Suppressor macrophage treated with lipopolysaccharide for 1 hour (primary cell): ENCODE measurements at places on chromosomes 16 and 17.

GRCh38 chr17:8949061-8949661 lies 16.3 kb downstream of the PIK3R5 start:
- no peak for DNase-seq

DNA sequence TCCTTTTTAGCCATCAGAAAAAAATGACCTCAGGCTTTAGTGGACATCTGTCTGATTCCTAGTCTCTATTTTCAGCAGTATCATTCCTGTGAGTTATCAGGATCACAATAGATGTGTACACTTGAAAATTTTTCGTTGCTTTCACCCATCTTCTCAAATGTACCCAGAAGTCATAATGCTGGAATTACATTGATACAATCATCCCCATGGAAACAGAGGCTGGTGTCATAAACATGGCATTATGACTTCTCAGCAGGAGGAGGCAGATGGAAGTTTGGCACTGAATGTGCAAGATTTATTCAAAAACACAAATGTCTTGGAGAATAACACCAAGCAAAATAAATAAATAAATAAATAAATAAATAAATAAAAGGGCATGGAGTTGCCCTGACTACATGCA lies 292.5 kb downstream of the PHKB start:
- no peak for DNase-seq

GRCh38 chr16:57060323-57061083 lies 31.9 kb upstream of the CPNE2 start:
- no peak for DNase-seq

DNA sequence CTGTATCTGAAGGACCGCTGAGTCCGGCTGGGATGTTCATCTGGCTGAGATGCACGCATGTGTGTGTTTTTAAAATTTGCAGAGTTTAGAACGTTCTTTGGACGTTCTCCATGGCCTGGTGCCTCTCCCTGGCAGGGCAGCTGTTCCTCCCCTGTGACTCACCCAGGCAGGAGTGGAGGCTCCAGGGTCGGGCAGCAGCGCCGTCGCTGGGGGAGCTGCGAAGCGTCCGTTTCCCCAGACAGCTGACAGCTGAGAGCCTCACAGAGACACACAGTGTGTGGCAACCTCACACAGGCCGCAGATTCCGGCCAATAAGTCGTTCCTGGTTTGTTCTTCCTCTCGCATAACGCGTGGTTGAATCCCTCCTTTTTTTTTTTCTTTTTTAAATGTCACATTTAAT lies 80.6 kb downstream of the OR1D5 start:
- no peak for DNase-seq

- DNase-seq = no peak
These were observed 4.1 kb downstream of the CALCOCO2 start for GRCh38 chr17:48834973-48835372.

- no peak for DNase-seq
These were observed 2.1 kb upstream of the NRN1L start for GRCh38 chr16:67882374-67883145.

- DNase-seq = no peak
These were observed 12.5 kb downstream of the ZSCAN32 start for GRCh38 chr16:3388325-3388724.

DNA sequence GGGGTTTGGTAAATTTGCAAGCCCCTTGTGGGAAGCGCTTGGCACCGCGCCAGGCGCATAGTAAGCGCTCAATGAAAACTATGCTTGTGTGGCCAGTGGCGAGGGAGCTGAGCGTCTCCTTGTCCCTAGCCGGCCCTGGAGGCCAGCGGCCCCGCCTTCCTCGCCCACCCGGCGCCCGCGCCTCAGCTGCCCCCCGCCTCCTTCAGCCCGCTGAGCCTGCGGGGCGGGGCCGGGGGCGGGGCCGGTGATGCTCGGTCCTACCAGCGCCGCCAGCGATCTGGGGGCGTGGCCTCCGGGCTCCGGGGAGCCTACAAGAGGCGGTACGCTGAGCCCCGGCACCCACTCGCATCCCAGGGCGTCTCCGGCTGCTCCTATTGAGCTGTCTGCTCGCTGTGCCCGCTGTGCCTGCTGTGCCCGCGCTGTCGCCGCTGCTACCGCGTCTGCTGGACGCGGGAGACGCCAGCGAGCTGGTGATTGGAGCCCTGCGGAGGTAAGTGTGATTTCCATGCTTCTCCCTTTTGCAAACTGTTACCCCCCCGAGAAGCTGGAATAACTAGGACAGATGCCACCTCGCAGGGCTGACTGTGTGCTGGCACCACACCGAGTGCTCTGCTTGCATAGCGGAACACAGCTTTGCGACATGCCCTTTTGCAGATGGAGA lies at the start of gene CRISPLD2:
Gene CRISPLD2, plus strand, starts transcription at position 342 of the 661 bp plus-strand sequence. CDS start 18,511 bp downstream, outside the sequence.
- DNase-seq = peak; percentile 94

GRCh38 chr17:78400581-78401240 lies 22.3 kb downstream of the PGS1 start:
- no peak for DNase-seq

- no peak for DNase-seq
These were observed 4.8 kb downstream of the GFAP start for GRCh38 chr17:44910231-44911106.

GRCh38 chr16:76207270-76207669 lies 69.9 kb upstream of the CNTNAP4 start:
- DNase-seq = no peak

GRCh38 chr17:66981983-66982508 lies 17.5 kb downstream of the CACNG4 start:
- no peak for DNase-seq

- no peak for DNase-seq
These were observed 70.0 kb downstream of the MSI2 start for GRCh38 chr17:57326336-57326735.

DNA sequence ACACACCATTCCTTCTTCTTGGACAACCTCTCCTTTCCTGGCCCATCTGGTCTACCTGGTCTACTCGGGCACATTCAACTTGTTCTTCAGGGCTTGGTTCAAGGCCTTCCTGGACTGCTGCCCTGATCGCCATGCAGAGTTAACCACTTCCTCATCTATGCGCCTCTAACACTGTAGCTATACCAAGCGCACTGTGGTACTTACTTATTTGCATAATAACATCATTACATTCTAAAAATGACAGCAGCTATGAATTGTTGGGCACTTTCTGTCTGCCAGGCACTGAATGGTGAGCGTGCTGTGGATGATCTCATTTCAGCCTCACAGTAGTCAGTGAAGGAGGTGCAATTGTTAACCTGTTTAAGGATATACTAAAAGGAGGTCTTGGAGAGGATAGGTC lies 66.9 kb upstream of the SDK2 start:
- peak; percentile 23 for DNase-seq

DNA sequence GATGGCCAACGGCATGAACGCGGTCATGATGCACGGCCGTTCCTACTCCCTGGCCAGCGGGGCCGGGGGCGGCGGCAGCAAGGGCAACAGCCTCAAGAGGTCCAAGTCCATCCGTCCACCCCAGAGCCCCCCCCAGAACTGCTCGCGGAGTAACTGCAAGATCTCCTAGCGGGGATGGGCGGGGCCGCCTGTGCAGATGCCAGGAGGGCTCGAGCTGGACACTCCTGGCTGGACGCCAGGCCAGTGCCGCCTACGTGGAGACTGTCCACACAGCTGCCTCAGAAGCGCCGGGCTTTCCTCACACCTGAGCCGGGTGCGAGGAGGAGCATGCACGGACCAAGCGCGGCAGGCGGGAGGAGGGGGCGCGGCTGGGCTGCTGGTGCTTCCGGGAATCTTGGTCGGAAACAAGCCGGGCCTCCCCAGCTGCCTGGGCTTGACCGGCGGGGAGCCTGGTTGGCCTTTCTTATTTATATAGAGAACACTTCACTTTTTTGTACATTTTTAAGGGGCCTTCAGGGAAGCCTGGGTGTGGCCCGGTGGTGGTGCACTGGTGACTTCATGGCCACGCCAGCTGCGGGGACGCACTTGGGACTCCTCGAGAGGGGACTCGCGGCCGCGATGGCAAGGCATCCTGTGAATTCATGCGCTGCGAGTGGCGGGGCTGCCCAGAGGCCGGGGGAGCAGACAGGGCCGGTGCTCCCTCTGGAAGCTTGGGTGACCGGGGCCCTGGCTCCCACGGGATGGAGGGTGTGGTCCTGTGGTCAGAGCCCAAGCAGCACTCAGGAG lies 3.1 kb upstream of the WFIKKN1 start:
- DNase-seq = no peak

- no peak for DNase-seq
These were observed 35.8 kb upstream of the HAPSTR1 start for GRCh38 chr16:9055661-9056060.

GRCh38 chr17:67689534-67690177 lies 28.1 kb upstream of the NOL11 start:
- DNase-seq = peak; percentile 72

DNA sequence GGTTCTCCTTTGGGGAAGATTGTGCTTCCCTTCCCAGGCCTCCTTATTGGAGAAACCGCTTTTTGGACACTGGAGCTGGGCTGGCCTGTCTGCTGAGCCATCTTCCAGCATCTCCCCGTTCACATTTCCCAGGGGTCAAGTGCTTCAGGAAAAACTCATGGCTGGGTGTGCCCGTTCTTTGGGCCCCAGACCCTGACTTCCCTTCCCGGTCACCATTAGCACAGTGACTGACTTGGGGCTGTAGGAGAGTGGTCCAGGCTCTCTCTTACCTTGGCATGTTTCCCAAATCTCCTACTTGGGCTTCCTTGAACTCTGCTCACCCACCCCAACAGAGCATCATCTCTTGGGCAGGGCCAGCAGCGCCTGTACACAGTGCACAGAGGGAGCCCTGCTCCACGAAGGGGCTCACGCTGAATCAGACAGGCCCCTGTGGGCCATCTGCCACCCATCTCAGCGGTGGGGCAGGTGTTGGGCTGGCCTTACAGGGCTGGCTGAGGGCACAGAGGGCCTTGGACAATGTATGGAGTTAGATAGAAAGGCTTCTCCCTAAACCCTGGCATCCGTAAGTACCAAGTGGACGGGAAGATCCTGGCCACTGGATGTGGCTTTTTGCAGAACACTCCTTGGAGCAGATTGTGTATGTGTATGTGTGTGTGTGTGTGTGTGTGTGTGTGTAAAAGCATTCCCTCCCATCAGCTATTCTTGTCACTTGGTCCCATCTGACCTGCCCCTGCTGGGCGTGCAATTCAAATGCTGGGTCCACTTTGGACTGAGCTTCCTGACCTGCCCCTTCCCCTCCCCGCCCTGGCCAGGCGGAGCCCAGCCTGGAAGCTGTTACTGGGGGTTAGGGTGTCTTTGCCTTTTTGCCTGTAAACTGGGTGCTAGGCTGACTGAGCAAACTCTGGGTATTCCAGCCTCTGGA lies 24.9 kb upstream of the CDC42EP4 start:
- no peak for DNase-seq

GRCh38 chr17:42518046-42518754 lies 17.8 kb upstream of the NAGLU start:
- DNase-seq = peak; percentile 96

GRCh38 chr17:12631076-12631475 lies 34.6 kb upstream of the MYOCD start:
- no peak for DNase-seq

DNA sequence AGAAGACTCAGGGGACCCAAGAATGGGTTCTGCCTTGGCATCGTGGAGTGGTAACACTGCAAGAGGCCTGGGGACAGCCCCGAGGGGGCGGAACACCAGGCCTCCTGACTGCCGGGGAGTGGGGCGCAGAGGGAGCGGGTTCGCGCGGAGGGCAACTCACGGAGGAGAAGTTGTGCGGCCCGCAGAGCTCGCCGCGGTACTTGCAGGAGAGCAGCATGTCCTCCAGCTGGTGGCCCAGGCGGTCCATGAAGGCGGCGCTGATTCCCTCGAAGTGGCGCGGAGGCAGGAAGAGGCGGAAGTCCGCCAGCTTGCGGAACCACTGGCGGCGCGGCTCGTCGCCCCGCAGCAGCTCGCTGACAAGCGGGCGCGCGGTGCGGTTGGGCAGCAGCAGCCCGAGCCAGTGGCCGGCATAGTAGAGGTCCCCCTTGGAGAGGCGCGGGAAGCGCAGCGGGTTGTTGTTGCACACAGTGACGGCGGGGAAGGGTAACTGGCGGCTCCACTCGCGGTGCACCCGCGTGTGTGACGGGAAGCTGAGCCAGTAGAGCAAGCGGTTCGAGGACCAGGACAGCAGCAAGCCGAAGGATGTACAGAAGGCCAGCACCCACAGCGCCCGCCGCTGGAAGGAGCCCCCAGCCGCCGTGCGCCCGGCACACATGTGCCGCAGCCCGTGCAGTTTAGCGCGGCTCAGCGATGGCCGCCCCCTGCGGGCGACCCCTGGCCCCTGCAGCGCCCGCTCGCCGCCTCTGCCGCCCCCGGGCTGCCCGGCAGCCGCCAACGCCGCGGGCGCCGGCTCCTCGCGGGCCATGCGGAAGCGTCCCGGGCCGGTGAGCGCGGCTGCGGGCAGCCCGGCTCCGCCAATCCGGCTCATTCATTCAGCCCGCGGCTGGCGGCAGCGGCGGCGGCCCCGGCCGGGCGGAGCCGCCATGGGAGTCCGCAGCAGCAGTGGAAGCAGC lies 1.6 kb downstream of the ASIC2 start:
- DNase-seq = peak; percentile 12

GRCh38 chr17:2064980-2065785 lies 10.3 kb downstream of the HIC1 start:
- peak; percentile 60 for DNase-seq

- no peak for DNase-seq
These were observed 572.7 kb upstream of the CDH5 start for GRCh38 chr16:65793781-65794180.

DNA sequence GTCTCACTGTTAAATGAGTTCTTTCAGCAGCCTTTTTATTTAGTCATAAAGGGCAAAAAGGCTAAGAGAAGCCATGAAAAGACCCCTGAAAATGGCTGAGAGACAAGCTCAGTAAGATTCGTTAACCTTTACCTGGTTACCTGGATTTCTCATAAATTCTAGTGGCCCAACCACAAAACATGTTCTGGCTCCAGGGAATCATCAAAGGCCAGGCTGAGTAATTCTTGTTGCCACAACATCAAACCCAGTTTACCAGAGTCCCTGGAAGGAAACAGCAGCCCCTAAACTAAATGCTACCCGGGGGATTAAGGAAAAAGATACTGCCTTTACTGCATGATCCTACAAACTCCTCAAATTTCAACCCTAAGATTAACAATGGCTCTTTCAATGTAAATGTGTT lies 15.8 kb downstream of the CYTH1 start:
- no peak for DNase-seq

DNA sequence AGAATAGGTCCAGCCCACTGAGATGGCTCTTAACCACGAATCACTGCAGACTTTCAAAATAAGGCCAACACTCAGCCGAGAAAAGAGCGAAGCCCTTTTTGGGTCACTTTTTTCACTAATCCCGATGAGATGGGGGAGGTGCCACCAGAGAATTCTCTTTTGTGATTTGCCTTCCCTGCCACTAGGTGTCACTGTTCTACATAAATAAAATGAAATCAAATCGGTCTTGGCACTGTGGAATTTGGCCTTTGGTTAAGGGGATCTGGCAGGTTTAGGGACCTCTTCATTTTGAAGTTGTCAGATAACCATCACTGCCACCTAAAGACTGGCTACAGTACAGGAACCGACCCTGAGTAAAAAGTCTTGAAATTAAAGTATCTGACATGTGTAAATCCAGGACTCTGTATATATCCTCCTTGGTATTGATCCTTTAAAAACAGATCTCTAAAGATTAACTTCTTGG lies 147.0 kb downstream of the HS3ST4 start:
- DNase-seq = peak; percentile 45
